Gastroesophageal sphincter (tissue), 4 donors: ENCODE measurements at places on chromosomes 1 and 21. TPM values are rescaled to one million over a fixed set of nuclear protein-coding genes. Genes with fewer than 3 reads are reported as not detected.
A peak's percentile ranks its signal among the peaks of the same experiment; 100 is the strongest.

HAPLN2 gene
- 0.13 TPM for total RNA-seq

G0S2 gene
- 13.2 TPM for total RNA-seq

KPRP gene
- total RNA-seq = 0.12 TPM

TSSK3 gene
- not detected for total RNA-seq

TCHH gene
- 0.54 TPM for total RNA-seq

SH2D5 gene
- total RNA-seq = 0.54 TPM

NEXN gene
- total RNA-seq = 238 TPM

HTR6 gene
- not detected for total RNA-seq

DNA sequence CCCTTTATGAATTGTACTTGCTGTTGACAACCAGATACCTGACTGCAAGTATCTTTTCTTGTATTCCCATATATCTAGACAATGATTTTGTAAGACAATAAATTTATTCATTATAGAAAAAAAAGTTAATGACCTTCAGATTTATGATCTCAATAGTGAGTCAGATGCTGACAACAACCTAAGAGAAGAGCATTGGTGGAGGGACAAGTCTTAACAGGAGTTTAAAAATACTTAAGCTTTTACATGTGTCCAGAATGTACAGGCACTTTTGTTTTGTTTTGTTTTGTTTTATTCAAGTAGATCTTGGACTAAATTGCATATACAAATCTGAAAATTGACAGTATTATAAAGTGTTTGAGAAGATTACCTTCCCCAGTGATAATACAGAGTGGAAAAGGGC is 1544.6 kb upstream of the B3GALT2 start:
- no peak for ATAC-seq

DNA sequence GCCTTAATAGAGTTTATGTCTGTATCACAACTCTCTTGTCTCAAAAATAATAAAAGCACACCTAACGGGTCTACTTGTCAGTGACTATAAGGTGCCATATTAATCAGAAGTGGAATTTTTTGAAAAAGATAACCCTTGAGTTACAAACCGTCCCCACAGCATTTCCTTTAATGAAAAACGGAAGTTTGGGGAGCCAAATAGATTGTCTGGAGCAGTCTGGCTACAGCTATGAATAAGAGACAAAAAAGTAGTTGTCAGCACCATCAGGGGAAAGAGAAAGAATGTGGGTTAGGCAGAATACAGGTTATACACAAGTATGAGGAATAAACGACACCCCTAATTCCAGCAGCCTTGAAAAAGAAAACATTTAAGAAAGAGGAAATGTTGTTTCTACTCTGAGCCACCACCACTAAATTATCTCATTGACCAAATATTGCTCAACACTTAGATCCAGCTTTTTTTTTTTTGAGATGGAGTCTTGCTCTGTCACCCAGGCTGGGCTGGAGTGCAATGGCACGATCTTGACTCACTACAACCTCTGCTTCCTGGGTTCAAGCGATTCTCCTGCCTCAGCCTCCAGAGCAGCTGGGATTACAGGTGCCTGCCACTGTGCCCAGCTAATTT is 29.4 kb upstream of the USP24 start:
- ATAC-seq = no peak

DNA sequence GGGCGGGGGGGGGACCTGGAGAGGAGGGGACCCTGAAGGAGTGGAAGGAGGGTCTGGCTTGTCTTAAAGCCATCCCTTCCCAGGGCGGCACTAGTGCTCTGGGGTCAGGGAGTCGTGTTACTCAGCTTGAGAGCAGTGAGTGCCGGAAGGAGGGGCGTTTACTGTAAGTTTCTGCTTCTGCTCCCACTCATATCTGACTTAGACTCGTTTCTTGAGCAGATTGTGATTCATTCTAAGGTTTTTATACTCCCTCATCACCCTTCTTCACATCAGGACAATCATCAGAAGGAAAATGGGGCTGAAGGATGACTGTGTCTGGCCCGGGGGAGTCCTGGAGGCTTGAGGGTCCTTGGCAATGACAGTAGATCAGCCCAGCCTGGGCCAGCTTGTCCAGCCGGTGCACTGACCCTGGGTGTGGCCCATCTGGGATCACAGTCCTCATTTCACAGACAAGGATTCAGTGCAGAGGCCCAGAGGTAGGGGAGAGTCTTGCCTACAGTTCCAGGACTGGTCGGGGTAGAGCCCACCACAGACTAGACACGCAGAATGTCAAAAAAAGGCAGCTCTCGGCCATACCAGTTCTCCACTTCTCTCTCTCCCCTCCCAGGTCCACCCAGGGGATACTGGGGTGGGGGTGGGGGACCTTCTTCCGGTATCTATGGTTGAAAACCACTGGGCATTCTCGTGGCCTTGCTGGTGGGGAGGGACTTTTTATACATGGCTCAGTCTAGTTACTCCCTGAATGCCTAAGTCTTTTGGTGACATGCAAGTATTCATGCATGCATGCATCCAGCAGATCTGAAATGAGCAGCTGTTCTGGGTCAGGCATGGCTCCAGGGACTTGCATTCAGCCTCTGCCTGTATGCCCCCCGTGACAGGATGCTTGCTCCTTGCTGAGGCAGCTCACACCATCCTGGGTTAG is 5.1 kb downstream of the TNFRSF8 start:
- ATAC-seq = no peak

DNA sequence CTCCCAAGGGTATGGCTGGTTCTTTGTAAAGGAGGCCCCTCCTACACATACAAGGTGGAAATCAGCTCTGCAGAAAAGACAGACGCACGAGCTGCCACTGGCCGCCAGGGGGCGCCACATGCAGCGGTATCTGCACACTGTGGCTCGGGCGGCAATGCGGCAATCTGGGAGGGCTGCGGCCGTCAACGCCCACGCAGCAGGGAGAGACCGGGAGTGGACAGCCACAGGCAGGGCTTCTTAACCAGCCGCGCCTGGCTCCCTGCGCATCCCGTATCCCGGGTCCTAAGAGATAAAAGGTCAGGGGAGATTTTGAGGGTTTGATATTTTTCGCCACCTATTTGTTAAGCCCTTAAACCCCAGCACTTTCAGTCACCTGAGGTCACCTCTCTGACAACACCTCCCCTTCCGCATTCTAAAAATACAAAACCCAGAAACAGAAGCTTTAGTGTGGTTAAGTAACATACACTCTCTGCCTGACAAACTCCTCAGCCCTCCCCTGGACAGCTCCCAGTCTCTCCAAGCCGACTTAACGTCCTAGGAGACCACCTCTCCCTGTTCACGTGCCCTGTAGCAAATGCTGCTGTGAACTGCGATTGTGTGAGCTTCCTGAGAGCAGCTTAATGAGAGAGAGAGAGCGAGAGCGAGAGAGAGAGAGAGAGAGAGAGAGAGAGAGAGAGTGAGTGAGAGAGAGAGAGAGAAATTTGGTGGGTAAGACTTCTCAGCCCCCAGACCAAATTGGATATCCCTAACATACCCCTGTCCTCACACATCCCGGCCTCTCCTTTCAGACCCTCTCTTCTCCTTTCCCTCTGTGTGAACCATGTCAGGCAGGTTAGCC is 13.5 kb upstream of the KCNA2 start:
- ATAC-seq = peak; percentile 83

- ATAC-seq = no peak
Measured at GRCh38 chr1:101632548-101633272, 364.0 kb downstream of the OLFM3 start.

- ATAC-seq = no peak
Measured at GRCh38 chr1:206931709-206932108, 10.0 kb upstream of the FCMR start.

DNA sequence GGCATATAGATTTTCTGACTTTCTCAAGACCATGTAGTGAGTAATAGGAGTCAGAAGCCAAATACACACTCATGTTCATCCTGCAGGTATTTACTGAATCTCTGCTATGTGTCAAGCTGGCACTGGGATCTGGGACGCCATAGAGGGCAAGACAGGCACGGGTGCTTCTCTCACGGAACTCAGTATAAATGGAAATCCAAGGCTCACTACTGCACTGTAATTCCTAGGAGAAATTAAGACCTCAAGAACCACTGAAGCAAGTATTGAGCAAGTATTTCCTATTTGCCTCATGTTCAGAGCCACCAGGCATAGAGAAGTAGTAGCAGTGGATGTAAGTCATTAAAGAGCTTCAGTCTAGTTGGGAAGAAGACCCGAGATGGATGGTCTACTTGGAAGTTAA is 38.9 kb downstream of the EIF2D start:
- ATAC-seq = no peak

DNA sequence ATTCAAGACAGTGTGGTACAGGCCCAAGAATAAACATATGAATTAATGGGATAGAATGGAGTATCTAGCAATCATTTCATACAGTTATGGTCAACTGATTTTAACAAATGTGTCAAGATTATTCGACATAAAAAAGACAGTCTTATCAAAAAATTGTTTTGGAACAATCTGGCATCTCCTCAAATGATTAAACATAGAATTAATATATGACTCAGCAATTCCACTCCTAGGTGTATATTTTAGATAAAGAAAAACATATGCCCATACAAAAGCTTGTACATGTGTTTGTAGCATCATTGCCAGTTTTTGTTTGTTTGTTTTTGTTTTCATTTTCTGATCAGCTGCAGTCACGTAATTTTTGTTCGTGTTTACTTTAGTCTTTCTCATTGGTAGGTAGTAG is 1188.3 kb downstream of the BRINP3 start:
- ATAC-seq = no peak

GRCh38 chr1:232335261-232335660 is 294.7 kb downstream of the SIPA1L2 start:
- ATAC-seq = no peak

- ATAC-seq = no peak
Measured at GRCh38 chr1:55378582-55378981, 163.4 kb upstream of the USP24 start.

- no peak for ATAC-seq
Measured at GRCh38 chr1:196387766-196388165, 220.5 kb downstream of the KCNT2 start.

GRCh38 chr1:4700801-4701200 is 46.4 kb downstream of the AJAP1 start:
- no peak for ATAC-seq

DNA sequence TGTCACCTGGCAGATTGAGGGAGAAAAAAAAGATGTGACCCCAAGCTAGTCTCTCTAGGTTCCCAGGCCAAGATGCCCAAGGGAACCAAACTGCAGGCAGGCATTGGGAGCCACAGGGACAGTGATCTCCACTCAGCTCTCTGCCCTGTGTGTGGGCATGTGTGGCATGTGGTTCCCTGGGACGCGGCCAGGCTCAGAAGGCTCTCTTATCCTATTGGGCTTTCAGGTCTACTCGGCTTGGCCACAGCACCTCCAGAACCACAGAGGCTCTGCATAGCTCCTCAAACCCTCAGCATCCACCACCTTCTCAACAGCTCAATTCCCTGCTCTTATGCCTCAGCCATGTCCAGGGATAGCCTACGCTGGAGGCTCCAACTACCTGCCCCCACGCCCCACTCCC is 22.0 kb downstream of the IQGAP3 start:
- no peak for ATAC-seq

- ATAC-seq = no peak
Measured at GRCh38 chr1:19331262-19331878, 19.2 kb downstream of the SLC66A1 start.

DNA sequence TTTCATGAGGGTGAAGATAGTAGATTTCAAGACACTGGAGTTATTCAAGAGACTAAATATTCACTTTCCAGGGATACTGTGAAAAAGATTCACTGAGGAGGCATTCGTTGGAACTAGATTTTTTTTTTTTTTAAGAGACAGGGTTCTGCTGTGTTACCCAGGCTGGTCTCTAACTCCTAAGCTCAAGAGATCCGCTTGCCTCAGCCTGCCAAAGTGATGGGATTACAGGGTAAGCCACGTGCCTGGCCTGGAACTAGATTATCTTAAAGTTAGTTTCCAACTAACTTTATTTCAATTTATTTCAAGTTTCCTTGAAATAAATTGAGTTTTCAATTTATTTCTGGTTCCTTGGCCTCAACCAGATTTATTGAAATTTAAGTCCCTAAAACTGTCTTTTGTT is 24.3 kb upstream of the MCL1 start:
- no peak for ATAC-seq

DNA sequence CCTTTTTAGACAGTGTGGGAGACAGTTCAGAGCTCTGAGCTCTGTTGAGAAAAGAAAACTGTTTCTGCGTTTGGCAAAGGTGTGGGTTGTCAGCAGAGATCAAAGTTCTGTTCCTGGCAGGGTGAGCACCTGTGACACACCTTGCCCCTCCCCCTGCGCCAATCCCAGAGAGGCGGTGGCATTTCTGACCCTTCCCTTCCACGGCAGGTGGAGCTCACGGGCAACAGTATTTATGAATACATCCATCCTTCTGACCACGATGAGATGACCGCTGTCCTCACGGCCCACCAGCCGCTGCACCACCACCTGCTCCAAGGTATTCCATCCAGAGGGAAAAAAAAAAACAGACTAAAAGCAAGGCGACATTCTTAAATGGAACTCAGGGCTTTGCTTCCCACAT is 20.7 kb downstream of the SIM2 start:
- no peak for ATAC-seq

GRCh38 chr1:42756956-42757891 is 9.6 kb downstream of the P3H1 start:
- ATAC-seq = peak; percentile 31

DNA sequence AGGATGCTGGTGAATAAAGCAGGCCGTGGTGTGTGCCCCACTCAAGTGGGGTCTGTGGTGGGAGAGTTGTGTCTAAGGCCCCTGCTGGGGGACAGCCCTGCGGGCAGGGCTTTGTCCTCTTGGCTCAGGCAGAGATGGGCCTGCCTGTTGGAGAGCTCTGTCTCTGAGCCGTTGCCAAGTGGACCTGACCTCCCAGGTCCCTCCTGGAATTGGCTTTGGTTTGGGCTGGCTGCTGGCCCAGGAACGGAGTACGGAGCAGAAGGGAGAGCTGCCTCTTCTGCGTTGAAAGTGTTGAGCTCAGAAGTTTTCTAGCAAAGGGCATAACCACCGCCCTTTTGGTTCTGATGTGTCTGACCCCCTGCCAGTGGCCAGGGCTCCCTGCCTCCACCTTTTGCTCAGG is 153.9 kb downstream of the PEX14 start:
- ATAC-seq = peak; percentile 80

- ATAC-seq = no peak
Measured at GRCh38 chr1:74933500-74933899, 200.5 kb downstream of the TYW3 start.

DNA sequence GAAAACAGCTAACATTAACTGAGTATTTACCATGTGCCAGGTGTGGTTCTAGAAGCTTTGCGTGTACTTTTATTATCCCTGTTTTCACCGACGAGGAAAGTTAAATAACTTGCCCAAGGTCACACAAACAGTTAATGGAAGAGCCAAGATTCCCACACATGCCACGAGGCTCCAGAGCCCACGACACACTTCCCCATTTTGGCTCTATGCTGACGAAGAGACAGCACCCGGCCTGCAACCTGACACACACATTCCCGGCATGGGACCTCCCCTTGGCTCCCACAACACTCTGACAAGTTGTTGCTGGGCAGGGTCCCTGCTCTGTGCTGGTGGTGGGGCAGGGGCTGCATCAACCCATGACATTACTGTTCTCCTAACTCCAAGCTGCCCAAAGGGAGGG is 52.8 kb downstream of the RAP1GAP start:
- ATAC-seq = no peak

GRCh38 chr1:244075247-244075722 is 24.2 kb downstream of the ZBTB18 start:
- no peak for ATAC-seq

- no peak for ATAC-seq
Measured at GRCh38 chr1:3500265-3500835, 45.9 kb downstream of the ARHGEF16 start.
